ENCODE measurements at places on chromosomes 4 and X.
A peak's percentile ranks its signal among the peaks of the same experiment; 100 is the strongest.

GRCh38 chr4:139511320-139511719 is 44.7 kb downstream of the SETD7 start:
- no peak for DNase-seq

DNA sequence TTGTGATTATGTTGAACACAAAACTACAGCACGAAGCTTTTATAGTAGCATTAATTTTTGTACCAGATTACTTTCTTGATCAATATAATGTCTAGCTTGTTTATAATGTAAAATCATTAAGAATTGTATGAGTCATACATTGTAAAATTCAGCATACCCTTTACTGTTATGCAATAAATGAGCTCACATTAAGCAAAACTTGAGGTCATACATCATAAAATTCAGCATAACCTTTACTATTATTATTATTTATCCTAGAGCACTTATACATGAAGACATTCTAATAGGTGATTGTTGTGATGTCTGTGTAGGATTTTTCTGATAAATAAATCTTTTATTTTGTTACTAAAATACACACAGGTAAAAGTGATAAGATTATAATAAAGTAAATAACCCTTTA is 49.4 kb downstream of the DTHD1 start:
- DNase-seq, result no peak

GRCh38 chrX:74280759-74281158 is 23.2 kb upstream of the ZCCHC13 start:
- DNase-seq, result no peak

- no peak for DNase-seq
These were observed 653.0 kb downstream of the C4orf33 start for GRCh38 chr4:129748991-129749390.

DNA sequence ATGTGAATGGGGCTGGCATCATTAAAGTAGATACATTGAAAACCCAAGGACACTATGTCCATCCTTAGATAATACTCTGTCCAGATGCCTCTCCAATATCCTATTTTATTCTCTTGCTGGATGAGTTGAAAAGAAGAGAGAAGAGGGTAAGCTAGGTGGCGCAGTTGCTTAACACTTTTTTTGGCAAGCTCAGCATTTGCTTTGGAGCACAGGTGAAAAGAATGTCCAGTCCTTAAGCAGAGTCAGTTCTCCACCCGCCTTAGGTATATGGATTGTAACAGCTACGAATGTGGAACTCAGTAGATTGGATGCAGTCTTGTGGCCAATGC is 208.4 kb downstream of the NWD2 start:
- DNase-seq, result no peak

- DNase-seq, result no peak
These were observed 548.1 kb downstream of the PPP4R3C start for GRCh38 chrX:26915064-26915463.

GRCh38 chr4:4866866-4867374 is 7.5 kb downstream of the MSX1 start:
- DNase-seq, result no peak

DNA sequence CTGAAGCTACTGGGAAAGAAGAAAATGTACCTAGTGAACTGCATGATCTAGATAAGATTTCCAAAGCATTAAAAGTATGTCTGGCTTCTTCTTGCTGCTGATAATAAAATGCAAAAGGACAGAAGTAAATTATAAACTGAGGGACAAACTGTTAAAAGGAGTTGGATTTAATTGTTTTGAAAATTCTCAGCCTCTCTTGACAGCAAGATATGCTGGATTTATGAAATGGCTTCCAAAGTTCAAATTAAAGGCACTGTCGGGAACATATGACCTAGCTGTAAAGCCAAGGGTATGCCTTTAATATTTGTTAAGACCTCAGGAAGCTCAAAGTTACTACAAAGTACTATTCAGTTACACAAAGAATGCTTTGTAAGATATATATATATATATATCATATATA is 46.1 kb upstream of the CABS1 start:
- no peak for DNase-seq

GRCh38 chr4:124212815-124213630 is 499.5 kb downstream of the ANKRD50 start:
- no peak for DNase-seq

DNA sequence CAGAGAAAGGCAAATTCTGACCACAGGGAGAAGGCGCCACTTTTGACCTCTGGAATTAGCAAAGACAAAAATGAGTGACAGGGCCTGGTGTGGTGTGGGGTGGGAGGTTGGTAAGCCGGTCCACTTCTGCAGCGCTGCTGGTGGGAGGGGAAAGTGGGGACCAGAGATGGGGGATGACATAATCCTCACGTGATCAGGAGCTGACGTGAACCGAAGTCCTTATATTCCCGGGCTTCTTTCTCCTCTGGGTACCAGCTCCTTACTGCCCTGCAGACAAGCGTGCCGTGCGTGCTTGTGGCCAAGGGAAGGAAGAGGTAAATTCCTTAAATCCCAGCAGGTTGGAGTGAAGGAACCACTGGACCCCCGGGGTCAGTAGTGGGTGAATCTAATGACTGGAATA is at the start of gene TCEAL7:
Gene TCEAL7, plus strand, starts transcription at position 249 of the 400 bp plus-strand sequence. CDS start 1,165 bp downstream, outside the sequence.
- no peak for DNase-seq

DNA sequence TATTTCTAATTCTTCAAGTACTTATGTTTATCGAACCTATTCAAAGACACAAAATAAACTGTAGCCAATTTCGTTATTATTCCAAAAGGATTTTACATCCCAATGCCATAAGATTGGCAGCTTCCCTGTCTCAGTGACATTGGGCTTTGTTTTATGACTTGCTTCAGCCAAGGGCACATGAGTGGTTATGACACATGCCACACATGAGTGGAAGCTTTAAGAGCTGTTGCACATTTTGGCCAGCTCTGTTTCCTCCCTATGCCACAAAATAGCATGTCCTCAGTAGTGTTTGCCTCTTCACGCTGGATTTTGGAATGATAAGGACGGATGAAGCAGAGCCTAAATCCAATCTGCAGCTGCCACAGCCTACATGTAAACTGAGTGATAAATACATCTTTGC is 21.9 kb downstream of the SEC24D start:
- DNase-seq, result no peak

- DNase-seq, result no peak
These were observed 586.9 kb downstream of the TMA16 start for GRCh38 chr4:164081371-164081770.

GRCh38 chr4:89123451-89123851 is 12.1 kb downstream of the TIGD2 start:
- no peak for DNase-seq

GRCh38 chrX:110437686-110438085 is 79.0 kb downstream of the RTL9 start:
- no peak for DNase-seq

GRCh38 chr4:11488657-11489452 is 60.2 kb upstream of the HS3ST1 start:
- no peak for DNase-seq

GRCh38 chr4:170026253-170027021 is at the start of gene MFAP3L:
Gene MFAP3L (minus strand): TSS chr4:170026395. CDS start chr4:170005877, 20,518 bp downstream.
- peak; percentile 39 for DNase-seq

- DNase-seq, result no peak
These were observed 31.5 kb downstream of the UCHL1 start for GRCh38 chr4:41288254-41288653.

DNA sequence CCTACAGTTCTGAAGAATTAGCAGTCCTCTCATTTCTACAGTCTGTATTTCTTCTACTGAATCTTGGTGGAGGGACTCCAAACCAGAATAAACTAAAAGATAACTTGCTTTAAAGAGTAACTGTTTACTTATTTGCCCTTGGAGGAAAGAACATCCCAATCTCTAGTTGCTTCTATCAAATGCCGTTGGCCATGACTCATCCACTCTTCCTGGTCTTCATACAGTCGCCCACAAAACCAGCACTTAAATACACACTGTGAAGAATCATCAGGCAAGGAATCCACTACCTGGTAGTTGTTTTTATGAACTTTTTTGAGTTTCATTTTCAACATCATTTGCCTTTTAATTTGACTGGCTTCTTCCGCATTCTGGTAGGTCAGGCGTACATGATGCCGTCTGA is 14.2 kb downstream of the ZNF518B start:
- no peak for DNase-seq

GRCh38 chrX:19156186-19156585 is 33.9 kb upstream of the ADGRG2 start:
- DNase-seq, result no peak

- DNase-seq, result no peak
These were observed 925.1 kb downstream of the PCDH7 start for GRCh38 chr4:31645236-31645635.

- DNase-seq, result no peak
These were observed 38.8 kb downstream of the MSN start for GRCh38 chrX:65706041-65706828.

DNA sequence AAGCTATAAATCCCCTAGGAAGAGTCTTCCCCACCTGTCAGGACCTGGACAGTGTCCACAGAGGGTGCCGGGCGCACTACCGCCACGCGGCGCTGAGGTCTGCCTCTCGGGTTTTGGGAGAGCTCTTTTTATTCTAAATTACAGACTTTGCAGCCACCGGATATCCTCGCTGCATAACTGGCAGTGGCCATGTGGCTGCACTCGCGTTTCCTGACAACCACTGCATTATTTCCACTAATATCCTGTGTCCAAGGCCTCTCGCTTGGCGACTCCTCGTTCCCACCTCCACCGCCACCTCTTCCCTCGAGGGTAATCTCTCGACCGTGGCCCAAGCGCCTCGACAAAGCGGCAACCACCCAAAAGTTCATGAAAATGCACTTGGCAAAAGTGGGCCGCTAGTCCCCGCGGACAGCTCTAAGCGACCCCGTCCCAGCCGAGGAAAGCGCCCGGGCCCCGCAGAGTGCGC is 512 bp upstream of the TMEM131L start:
- no peak for DNase-seq

DNA sequence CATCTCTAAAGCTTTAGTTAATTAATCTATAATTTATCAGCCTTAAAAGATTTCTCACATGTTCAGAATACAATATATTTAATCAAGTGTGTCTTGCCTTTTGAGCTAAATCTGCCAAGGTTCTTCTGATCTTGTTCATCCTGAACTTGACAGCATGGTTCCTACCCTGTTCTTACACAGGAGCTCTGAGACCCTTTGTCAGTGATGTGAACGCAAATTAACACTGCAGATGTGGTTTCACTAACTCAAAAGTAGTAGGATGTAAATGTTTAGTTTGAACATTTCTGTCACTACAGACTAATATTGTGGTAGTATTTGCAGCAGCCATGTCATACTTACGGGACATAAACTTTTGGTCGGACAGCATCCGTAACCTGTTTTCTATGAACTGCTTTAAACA is 59.4 kb downstream of the SMARCAD1 start:
- no peak for DNase-seq

DNA sequence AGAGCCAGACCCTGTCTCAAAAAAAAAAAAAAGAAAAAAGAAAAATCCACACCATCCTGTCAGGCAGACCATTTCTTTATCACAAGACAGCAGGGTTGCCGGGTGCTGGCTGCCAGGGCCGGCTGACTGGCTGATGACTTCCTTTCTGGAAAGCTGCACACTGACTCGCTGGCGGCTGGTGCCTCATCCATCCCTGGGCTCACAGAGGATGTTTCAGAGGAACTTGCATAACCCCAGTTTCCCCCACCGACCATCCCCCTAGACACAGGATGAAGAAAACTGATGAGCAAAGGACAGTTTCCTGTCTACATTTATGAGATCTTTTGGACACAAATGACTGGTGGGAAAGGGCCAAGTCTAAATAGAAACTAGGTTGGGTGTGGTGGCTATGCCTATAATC is 14.1 kb downstream of the HPSE start:
- peak; percentile 32 for DNase-seq

DNA sequence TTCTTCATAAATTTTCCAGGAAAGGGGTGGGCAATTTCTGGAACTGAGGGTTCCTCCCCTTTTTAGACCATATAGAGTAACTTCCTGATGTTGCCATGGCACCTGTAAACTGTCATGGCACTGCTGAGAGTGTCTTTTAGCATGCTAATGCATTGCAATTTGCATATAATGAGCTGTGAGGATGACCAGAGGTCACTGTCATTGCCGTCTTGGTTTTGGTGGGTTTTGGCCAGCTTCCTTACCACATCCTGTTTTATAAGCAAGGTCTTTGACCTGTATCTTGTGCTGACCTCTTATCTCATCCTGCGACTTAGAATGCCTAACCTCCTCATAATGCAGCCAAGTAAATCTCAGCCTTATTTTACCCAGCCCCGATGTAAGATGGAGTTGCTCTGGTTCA is 577.8 kb downstream of the NLGN4X start:
- DNase-seq, result no peak

DNA sequence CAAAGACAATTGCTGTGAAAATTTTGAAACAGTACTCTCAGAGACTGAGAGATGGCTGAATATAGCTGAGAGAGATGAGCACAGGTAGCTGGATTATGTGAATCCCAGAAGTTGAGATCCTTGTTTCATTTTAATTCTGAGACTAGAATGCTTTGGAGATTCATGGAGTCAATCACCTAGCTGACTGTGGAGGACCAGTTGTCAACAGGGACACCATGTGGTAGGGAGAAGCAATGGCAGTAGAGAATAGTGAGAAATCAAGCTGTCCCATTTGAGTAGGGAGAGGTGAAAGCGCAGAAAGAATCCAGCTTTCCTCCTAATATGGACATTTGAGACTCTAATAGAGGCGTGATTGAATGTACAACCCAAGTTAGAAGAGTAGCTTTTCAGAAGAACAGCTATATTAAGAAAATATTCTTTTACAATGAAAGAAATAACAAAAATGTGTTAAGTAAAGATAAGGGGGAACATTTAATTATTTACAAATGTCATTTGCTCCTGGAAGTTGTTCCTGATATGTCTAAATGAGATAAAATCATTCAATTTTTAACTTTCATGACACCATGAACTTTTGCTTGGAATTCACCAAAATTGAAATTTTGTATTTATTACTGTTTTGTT is 30.3 kb upstream of the GLRB start:
- DNase-seq, result peak; percentile 29

DNA sequence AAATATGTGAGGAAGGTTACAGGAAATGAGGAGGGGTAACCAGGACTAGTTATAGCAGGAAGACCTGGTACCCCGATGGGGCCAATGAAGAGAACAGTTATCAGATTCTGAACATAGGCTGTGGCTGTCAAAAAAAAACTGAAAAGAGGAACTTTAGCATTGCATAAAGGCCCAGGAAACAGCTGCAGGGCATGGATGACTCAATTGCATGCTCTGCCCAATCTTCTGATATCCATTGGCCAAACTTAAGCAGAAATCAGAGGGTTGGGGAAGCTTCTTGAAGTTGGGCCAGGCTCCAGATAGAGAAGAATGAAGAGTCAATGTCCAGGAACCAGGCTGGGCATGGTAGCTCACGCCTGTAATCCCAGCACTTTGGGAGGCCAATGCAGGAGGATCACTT is 1222.4 kb upstream of the PRKX start:
- DNase-seq, result no peak

GRCh38 chr4:147334478-147334877 is 146.4 kb upstream of the EDNRA start:
- DNase-seq, result no peak

GRCh38 chr4:22515145-22515887 is 550 bp downstream of the ADGRA3 start:
- DNase-seq, result no peak

DNA sequence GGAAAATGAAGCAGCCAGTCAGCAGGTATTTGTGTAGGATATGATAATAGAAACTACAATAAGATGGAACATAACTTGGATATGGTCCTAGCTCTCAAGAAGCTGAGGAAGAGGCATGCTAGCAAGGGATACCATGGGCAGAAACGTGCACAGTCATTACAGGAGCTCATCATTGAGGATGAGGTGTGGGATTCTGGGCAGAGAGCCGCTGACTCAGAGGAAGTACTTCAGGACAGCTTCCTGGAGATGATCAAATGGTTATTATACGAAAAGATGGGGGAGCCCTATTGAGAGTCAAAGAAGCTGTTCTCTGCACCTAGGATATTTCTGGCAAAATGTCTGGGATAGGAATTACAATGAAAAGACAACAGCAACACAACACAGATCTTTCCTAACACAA is 116.0 kb upstream of the PDE5A start:
- DNase-seq, result no peak
